SW480 (cell line): ENCODE measurements at places on chromosomes 4 and X.

DNA sequence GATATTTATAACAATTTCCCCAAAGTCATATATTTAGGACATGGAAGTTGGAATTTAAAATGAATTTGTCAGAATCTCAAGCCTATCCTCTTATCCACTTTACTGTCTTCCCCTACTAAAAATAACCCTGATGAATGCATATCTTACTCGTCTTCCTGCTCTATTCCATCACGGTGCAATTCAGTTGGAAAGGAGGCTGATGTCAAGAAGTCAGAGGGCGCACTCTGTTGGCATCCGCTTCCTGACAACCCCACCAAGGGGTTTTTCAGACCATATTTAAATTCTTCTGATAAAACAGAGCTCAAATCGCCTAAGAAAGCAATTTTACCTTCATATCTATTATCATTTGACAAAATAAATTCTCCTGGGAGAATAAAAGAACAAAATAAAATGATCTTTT is 233.5 kb downstream of the ARHGAP24 start:
- DNase-seq = no peak

- DNase-seq = no peak
Observed at GRCh38 chr4:21898101-21898500, 50.5 kb downstream of the KCNIP4 start.

DNA sequence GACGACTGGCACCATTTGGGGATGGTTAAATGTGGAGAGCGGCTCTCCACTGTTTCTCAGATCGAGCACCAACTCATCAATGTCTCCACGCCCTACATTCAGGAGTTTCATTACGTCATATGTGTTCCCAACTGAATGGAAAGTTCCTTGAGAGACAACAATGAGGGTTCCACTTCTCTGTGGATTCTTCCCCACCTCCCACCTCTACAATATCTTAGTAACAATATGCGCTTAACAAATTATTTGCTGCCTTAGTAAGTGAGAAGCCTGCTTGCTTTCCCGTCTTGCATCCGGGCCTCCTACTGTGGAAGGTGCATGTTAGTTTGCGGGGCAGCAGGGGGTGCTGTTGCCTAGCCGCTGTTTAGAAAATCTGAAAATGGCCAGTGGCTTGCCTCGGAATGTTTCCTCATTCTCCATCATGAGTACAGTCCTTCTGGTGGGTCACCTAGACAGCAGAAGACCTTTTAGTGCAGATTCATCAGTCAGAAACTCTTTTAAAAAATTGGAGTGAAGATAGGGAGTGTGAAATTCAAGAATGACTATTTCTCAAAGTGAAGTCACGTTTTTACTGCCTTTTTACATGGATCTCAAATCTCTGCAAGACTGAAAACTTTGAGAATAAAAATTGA is 55.7 kb downstream of the PHOX2B start:
- DNase-seq = peak; percentile 58

- no peak for DNase-seq
Observed at GRCh38 chr4:170476351-170476750, 386.6 kb upstream of the AADAT start.

DNA sequence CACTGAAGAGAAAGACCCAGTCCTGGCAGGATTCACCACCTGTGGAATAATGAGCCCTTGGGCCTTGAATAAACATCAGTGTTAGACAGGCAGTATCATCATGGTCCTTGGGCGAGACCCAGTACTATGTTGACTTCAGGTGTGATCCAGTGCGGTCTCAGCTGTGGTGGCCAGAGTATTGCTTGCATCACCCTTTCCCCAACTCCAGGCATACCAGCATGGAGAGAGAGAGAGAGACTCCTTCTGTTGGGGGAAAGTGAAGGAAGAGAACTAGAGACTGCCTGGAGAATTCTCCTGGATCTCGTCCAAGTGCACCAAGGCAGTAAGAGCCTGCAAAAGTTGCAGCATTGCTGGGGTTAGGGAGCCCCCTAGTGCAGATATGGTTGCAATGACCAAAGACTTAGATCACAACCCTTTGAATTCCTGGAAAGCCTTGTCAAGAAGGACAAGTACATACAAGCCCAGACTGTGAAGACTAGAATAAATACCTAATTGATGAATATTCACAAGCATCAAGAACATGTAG is 61.1 kb upstream of the VAMP7 start:
- DNase-seq = peak; percentile 60

DNA sequence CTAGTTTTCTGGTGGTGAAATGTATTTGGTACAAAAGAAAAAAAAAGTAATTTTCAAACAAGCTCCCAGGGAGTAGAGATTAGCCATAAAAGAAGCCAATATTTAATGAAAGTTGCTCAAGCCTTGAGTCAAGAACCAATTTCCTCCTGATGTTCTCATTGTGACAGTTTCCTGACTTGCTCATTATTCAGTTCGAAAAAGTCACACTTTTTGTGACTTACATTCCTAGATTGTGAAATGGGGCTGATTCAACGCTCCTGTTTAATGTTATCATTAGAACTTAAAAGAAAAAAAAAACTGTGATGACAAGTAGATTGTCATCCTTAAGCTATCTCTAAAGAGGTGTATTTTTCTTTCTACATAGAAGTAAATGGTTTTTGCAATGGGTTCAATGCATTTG is 122.6 kb upstream of the BMPR1B start:
- no peak for DNase-seq

DNA sequence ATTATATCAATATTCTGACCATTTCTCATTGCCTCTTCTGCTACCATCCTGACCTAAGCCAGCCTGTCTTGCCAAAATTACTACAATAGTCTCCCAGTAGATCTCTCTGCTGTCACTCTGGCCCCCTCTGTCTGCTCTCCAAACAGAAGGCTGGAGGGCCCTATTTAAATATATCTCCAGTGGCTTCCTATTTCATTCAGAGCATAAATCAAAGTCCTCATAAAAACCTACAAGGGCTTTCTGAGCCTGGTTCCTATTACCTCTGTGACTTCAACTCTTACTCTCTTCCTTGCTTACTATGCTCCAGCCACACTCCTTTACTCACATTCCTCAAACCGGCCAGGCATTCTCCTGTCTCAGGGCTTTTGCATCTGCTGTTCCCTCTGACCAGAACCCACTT is 19.0 kb downstream of the IGSF1 start:
- no peak for DNase-seq

GRCh38 chr4:69534697-69535096 is 39.0 kb upstream of the UGT2B4 start:
- no peak for DNase-seq

DNA sequence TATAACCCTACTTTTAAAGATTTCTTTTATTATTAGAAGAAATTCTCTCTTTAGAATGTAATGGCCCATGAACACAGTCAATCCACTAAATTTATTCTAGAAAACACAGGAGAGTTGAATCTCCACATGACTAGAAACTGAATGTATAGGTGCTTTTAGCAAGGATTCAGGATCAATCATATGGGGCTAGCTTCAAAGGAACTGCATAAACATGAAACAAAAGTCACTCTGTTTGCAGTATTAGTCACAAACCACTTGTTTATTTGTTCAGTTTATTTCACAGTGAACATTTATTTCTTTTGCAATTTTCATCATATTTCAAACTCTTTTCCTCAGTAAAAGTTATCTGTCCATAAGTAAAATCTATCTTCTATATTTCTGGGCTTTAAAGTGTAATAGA is 1604.6 kb downstream of the PCDH18 start:
- DNase-seq = no peak

DNA sequence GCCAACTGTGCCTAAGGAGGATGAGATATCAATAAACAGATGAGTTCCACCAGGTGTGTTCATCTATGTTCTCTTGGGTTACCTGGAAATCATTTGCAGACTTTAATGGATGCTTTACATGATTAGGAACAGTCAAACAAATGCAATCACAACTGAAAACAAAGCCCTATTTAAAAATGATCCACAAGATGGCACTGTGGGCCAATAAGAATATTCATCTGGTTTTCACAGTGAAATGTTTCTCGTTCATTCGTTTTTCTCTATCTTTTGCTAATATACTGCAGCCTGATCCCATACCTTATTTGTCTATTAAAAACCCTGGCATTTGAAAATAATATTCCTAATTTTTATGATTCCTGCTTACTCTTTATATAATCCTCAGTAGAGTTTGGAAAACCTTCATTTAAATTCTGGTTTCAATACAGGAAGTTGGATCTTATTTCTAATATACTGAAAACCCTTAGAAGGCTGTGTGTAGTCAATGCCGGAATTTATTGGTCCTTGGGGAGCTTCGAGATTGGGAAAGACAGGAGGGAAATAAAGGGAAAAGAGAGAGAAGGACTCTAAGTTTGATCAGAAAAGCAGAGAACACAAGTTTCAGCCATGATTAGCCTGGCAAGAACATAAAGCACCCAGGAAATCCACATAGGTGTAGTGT is 63.8 kb upstream of the TAPT1 start:
- DNase-seq = peak; percentile 33

DNA sequence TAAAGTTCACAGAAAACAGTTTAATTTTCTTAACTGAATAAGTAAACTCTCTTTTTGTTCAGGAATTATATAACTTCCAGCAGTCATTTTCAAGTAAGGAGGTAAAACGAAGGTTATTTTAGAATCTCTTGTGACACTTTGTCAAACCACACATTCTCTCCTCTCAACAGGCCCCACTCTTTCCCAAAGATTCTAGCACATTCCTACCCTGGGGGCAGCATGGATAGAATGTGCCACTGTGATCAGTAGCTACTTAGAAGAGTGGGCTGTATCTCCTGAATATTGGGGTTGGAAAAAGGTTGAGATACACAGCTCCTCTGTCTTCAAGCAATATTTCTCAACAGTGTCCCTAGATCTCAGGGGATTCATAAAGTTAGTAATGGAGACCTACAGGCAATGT is 157.6 kb downstream of the EMCN start:
- no peak for DNase-seq

DNA sequence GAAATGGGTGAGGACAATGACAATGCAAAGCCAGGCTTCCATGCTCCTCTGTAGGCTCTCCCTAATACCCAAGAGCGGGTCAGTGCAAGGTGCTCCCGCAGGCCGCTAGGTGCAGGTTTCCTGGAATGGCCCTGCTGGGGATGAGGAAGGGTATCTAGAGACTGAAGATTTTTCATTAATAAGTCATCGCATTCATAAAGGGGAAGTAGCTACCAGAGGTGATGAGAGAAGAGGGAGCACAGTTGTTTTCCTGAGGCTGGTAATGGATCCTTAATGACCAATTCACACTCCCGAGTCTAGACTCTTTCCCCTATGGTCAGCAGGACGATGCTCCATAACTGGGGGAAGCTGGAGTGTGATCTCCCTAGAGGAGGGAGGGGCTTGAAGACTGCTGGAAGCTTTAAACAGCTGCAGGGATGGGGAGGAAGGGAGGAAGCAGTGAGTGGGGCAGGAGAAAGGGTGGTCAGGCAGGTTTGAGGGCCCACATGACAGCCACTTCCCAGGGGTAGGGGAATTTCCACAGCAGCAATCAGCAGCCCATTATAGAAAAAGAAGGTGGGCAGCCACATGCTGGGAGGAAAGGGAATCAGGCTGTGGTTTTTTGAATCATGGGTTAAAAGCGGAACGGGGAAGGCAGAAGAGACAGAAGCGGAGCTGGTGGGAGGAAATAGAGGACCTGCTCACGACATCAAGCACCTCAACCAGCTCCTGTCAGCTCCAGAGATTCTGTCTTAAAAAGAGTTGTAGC is 10.2 kb upstream of the ATP6AP2 start:
- DNase-seq = no peak

GRCh38 chr4:174377613-174378012 is 93.9 kb downstream of the CEP44 start:
- DNase-seq = no peak

DNA sequence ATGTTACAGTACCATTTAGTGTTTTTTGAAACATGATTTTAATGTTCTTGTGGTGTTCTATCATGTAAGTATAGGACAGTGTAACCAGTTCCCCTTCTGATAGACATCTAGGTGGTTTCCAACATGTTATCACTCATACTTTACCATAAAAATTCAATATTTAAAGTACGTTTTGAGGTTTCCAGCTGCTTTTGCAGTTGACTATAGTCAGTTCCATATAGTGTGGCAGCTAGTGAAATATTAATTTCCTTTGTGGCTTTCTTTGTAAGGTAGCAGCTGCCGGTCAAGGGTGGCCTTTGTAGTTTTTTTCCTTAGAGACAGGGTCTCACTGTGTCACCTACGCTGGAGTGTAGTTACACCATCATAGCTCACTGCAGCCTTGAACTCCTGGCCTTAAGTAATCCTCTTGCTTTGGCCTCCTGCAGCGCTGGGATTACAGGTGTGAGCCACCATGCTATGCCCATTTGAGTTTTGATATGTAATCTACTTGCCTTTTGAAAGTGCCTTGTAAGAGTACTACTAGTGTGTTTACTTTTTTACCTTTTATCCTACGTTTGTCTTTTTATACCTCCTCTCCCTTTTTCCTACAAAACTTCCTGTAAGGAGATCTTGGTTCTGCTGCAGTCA is 63.0 kb downstream of the ARHGAP10 start:
- no peak for DNase-seq

DNA sequence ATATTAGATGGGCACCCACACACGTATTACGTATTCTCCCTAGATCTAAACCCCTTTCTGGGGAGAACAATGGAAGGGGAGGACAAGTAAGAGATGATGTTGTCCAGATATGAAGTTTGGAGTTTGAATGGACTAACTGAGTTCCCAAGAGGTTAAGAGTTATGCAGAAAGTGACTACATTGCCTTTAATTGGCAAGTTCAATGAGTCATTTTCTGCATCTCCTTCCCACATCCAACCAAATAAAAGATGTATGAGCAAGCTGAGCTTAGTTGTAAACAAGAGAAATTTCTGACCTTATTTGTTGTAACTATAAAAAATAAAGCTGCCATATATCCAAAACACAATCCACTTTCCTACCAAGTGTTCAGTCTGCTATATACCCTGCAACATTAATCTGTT is 50.5 kb downstream of the TIGD2 start:
- DNase-seq = no peak

DNA sequence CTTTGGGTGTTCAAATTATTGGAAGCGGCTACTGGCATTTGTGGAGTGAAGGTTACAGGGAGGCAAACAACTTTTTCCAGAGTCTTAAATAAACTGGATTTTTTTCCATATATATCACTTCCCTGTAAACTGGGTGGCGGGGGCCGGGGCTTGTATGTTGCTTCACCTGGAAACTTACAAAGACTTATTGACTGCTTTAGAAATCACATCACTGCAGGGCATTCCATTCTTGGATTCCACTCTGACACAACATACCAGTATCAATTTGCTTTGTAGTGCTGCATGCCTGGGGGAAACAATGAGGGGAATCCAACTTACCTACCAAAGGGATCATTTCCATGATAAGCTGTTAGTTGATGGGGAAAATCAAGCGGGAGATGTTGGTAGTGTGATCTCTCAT is 21.7 kb upstream of the FAM156A start:
- peak; percentile 42 for DNase-seq

DNA sequence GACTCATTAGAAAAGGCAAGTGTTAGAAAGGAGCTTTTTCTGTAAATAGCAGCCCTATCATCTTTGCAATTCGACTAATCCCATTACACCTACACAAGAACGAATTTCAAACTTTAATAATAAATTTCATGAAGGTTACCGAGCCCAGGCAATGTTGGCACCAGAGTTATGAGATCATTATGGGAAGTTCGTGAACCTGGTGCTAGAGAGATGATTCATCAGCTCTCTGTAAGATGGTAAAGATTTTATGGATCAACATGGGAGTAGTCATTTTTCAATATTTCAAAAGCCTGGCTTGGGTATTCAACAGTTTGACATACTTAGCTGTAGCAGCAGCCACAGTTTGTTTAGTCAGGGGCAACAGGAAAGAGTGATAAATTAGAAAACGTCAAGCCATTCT is 35.8 kb downstream of the AMELX start:
- no peak for DNase-seq

GRCh38 chrX:37926700-37927099 is 79.3 kb upstream of the DYNLT3 start:
- DNase-seq = peak; percentile 32

GRCh38 chrX:9829308-9830267 is 43.4 kb downstream of the SHROOM2 start:
- peak; percentile 94 for DNase-seq

GRCh38 chr4:10643600-10644425 is 40.8 kb downstream of the CLNK start:
- DNase-seq = peak; percentile 6
